Activated naive CD4-positive, alpha-beta T cell treated with Interleukin-2 at 50 U/mL for 16 hours (primary cell): ENCODE measurements at places on chromosomes 13 and 19.

DNA sequence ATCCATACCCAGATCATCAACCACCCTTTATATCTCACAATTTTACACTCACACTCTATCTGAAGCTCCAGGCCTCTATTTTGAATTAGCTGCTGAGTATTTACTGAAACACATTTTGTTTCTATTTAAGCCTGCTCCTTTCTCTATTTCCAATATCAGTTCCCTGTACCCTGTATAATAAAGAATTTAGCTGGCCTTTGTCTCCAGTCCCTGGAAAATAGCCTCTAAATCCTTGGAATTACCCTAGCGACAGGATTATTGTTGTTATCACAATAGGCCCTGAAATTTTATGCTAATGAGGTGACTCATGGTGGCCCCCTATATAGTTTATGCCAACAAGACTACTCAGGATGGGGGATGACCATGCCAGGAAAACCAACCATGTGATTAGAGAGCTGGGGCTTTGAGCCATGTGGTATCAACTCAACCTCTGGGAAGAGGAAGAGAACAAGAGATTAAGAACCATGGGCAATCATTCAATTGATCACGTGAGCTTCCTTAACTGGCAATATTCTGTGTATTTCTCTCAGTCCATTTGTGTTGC lies 72.7 kb downstream of the KATNAL1 start:
- no peak for DNase-seq

DNA sequence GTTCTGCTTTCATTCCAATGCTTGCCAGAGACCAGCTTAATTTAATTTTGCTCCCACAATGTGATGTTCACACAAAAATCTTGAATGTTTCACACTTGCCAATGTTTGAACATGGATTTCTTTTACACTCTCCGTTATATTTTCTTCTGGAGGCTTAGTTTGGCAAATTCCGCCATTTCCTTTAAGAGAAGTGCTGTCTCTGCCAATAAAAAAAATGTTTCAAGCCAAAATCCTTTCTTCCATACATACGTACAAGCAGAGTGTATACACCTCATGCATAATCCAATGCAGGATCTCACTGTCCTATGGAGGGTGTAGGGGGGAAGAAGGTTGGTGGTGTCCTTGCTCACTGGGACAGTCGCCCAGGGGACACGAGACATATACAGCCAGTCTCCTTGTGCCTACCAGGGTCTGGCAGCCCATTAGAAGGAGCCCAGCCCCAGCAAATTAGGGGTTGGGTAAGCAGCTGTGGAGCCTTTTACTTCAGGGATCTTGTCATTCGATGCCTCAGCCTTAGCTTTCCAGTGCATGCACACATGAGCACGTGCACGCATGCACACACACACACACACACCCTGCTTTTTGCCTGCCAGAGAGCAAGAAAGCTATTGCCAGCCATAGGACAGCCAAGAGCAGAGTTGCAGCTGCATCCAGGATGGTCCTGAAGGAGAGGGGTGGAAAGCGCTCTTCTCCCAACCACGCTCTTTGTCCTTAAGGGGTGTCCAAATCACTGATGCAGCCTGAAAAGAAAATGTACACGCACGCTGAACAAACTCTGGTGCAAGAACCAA lies 208.3 kb downstream of the FOXO1 start:
- DNase-seq: no peak

GRCh38 chr19:8148410-8149260 lies 757 bp downstream of the FBN3 start:
- DNase-seq: no peak

DNA sequence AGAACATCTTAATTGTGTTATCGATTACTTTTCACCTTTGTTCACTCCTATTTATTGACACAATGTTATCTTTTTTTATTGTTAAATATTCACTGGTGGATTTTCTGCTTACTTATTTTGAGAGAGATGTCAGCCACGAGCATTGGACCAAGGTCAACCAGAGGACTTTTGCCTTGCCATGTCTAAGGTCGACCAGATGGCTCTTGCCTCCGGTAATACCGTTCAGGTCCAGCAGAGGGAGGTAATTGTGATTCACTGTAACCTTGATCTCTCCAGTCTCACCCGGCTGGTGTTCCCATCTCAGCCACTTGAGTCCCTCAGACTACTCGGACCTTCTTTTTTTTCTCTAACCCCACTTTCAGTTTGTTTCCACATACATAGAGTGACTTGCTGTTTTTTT lies 1438.1 kb downstream of the UQCRFS1 start:
- no peak for DNase-seq

GRCh38 chr13:48184260-48184659 lies 48.7 kb upstream of the ITM2B start:
- no peak for DNase-seq

DNA sequence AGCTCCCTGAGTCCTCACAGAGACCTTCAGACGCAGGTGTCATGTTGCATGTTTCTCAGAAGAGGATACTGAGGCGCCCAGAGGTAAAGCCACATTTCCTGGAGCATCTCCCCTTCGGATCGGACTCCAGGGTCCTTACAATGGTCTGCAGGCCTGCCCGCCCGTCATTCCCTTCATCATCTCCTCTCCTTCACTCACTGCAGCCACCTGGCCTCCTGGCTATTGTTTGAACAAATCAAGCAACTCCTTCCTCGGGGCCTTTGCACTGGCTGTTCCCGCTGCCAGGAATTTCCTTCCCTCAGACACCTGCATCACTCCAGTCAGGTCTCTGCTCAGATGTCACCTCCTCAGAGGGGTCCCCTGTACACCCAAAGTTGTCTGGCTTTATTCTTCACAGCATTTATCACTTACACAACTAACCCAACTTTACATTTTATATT lies 20.3 kb downstream of the CEACAM16 start:
- no peak for DNase-seq

GRCh38 chr19:33240181-33240771 lies 14.6 kb upstream of the SLC7A10 start:
- DNase-seq: no peak

- no peak for DNase-seq
These were observed 12.4 kb upstream of the SIAH3 start for GRCh38 chr13:45863709-45864590.

DNA sequence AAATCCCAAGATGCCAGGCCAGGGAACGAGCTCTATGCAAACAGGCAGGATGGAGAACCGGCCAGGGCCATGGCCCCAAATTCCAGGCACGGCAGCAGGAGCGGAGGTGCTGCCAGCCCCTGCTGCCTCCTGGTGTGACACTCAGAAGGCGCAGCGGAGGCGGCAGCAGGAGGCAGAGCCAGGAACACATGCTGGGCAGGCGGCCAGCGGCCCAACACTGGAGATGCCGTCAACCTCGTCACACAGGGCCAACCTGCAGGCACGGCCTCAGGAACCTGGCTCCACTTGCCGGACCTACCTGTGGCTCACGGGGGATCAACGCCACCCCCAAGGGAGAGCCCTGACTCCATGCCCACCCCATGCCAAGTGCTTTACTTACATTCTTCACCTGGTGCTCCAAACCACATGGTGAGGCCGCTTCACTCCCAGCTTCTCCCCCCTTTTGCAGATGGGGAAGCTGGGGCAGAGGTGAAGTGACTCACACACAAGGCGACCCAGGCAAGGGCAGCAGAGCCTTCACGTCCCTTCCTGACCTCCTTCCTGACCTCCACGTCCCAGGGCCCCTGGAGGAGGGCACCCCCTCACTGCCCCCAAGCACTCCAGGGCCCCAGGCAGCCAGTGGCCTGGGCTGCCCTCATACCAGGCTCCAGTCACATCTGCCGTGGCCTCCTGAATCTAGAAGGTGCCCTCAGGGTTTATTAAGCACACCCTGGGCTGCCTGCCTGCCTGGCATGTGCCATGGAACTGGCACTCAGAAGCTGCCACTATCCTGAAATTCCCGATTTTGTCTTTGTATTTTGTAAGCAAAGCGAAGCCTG lies 43.5 kb downstream of the GGACT start:
- DNase-seq: no peak

DNA sequence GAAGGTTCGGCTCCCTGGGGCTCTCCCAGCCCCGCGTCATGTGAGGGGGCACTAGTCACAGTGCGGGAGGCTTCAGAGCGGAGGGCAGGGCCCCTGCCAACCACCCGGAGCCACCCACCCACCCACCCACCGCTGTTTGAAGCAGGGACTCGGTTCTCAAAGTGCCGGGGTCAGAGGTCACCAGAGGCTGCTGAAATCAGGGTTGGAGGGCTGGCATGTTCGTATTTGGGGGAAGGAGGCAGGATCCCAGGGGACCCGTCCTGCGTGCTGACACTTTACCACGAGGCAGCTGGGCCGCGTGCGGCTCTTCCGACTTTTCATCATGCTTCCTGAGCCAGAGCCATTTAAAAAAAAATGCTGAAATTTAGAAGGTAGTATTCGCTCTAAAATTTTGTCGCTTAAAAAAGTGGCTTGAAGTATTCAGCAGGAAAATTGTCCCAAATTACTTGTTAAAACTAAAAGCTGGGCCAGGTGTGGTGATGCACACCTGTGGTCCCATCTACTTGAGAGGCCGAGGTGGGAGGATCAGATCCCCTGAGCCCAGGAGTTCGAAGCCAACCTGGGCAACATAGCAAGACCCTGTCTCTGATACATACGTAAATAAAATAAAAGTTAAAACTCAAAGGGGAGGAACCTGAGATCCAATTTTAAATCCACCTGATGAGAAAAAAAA lies 21.2 kb downstream of the ATP11A start:
- no peak for DNase-seq

DNA sequence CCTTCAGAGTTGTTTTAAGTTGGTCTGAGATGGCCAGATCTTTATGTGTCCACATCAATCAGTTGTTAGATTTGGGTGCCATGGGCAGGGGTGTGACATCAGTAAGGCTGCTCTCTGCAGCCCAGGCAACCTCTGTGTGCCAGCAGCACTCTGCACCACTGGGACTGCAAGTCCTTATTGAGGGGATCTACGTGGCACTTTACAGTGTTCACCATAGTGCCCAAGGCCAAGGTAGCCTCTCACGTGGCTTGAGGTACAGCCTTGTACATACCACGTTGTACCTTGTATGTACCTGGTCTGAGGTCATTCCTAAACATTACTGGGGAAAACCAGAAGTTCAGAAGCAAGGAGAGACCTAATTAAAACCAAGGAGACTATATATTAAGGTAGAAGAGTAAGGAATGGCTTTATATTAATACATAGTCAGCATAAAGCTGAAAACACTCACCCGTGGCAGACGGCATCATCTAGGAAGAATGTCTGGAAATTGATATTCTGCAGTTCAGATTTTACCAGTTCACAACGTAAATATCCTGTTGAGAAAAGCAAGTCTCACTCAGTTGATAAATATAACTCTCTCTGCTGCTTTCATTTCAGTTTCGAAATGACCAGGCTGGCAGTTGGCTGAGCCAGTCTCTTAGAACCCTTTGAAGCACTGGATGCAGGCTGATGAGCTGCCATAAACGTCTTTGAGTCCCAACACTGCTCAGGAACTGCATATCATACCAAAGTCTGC lies 128.8 kb downstream of the ZDHHC20 start:
- DNase-seq: no peak

DNA sequence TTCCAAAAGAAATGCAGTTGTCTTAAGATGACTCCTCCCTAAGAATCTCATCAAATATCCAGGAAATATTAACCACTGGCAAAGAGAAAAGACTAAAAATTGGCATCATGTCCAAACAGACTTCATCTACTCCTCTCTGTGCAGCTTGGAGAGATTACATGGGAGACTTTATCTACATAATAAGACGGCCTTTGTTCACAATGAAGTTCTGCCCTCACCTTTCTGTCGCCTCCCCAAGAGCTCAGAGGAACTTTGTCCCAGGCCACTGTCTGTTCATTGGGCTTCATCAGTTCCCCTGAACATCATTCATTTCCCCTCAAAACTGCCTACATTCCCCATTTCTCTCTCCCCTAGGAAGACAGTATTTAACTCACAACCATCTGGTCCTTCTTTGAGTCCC lies 22.4 kb upstream of the MRI1 start:
- no peak for DNase-seq

- peak; percentile 26 for DNase-seq
These were observed 22.3 kb downstream of the EPS15L1 start for GRCh38 chr19:16449330-16449961.

- DNase-seq: peak; percentile 29
These were observed 1.3 kb upstream of the SIGLEC9 start for GRCh38 chr19:51123381-51123800.

DNA sequence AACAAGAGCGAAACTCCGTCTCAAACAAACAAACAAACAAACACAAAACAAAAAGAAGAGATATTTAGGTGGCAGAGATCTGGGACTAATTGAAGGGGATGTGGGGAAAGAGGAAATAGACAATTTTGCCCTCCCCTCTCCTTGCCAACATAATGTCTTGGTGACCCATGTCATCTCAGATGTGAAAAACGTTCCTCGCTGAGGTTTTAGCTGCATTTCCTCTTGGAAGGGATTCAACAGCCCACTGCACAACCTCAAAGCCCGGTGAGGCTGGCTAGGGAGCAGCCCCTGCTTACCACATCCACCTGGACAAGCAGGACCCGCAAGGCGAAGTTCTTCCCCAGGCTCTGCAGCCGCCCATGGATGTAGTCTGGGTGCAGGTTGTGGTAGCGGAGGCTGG lies 4.9 kb downstream of the ERCC1 start:
- DNase-seq: no peak

DNA sequence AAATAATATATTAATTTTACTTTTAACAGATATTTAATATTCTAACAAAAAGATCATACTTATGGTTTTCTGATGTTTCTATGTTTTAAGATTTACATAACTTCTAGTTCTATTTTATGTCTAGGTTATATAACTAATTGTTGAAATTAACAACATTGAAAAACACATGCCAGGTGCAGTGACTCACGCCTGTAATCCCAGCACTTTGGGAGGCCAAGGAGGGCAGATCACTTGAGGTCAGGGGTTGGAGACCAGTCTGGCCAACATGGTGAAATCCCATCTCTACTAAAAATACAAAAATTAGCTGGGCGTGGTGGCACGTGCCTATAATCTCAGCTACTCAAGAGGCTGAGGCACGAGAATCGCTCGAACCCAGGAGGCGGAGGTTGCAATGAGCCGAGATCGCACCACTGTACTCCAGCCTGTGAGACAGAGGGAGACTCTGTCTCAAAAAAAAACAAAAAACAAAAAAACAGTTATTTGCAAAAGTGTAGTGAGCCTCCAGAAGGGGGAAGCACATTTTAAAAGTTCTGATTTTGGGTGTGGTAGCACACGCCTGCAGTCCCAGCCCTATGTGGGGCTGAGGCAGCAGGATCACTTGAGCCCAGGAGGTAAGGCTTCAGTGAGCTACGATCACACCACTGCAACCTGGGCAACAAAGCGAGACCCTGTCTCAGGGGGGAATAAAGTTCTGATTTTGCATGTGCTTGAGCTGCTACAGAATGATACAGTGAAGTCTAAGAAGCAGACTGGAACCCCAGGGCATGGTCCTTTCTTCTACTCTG lies 18.7 kb downstream of the MIPEP start:
- DNase-seq: no peak
